ENCODE measurements at places on chromosomes 7 and 10.

DNA sequence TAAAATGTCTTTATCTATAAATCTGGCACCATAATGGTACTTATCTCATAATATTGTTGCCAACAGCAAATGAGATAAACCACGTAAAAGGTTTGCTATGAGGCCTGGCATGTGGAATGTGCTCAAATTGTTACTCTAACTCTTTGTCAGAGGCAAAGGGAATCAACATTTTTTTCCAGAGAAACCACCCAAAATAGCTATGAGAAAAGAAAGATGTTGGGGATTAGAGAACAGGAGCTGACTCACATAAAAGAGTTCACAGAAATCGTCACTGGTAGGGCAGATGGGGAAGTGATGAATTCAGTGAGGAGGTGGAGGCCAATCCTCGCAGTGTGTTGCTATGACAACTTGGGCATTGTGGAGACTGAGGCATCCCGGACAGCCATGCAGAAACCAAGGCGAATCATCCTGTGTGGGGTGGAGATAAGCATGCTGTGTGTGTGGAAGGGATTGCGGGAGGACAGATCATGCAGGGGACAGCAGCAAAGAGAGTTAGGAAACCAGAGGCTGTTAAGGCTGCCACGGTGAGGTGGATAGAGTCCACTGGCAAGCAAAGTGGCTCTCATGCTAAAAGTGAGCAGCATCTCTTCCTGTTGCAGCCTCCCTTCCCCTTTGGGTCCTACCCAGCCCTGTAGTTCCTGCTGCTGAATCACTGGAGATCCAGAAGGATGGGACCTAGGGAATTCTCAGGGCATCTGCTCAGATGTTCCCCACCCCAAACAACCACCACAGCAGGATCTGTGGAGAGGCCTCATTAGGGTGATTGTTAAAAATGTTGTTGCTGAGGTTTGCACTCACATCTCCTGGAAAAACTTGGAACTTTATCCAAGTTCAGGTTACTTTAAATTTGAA, 103.9 kb downstream of the CUBN start:
- peak; percentile 85 for DNase-seq

GRCh38 chr10:132222726-132223125, 36.0 kb downstream of the DPYSL4 start:
- no peak for DNase-seq

GRCh38 chr7:48847917-48848316, 76.4 kb upstream of the CDC14C start:
- DNase-seq = no peak

GRCh38 chr7:108503112-108504026, 22.6 kb downstream of the PNPLA8 start:
- no peak for DNase-seq

DNA sequence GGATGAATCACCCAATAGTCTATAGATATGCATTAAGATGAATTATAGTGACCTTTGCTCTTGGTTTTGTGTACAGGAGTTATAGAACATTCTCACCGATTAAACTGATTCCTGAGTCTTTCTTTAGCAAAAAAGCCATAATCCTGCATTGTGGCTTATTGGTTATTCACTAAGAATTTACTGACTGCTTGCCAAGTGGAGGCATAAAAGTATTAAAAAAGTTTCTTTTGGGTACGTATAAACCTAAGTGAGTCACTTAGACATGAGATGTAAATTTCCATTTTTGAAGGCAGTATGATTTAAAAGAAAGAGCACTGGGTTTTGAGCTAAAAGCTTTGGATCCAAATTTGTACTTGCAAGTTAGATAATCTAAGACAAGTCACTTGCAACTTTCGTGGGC, 100.7 kb downstream of the CDK6 start:
- DNase-seq = no peak

Data from activated effector memory CD4-positive, alpha-beta T cell treated with anti-CD3 and anti-CD28 coated beads, Interleukin-2, amount 50 U/mL, for 16 hours (primary cell).